ENCODE measurements at places on chromosomes 7 and 10. TPM values are rescaled to one million over a fixed set of nuclear protein-coding genes. Genes with fewer than 3 reads are reported as not detected.

- no peak for DNase-seq
Measured at GRCh38 chr10:119473771-119474170, 68.7 kb downstream of the RGS10 start.

GRCh38 chr7:117148971-117149370, 173.9 kb downstream of the WNT2 start:
- peak; percentile 77 for DNase-seq

GRCh38 chr7:93819699-93820098, 70.9 kb downstream of the TFPI2 start:
- no peak for DNase-seq

DNA sequence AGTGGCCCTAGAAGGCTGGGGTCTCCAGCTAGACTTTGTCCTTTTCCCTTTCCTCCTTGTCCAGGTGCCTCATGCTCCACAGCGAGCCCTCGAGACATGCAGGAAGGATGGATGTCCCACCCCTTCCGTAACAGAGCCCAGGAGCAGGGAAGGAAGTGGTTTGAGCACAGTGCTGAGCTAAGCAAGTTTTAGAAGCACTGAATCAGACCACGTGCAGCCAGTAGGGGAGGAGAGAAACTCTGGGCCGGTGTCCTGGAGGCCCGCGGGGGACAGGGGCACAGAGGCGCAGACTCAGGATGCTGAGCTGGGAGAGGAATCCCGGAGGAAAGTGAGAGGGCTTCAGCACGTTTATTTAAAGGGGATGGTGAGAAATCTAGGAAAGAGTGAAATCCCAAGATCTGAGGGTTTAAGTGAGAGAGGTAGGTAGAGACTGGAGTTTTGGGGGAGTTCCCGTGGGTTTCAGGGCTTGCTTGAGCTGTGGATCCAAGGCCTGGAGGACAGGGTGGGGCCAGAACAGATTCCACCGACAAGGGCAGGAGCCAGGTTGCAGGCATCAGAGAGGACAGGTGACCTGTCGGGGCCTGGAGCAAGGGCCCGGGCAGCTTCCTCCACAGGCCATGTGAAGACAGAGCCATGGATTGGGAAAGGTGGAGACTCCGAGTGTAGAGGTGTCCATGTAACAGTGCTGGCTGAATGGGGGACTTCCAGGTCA, 4.4 kb upstream of the IRF5 start:
- no peak for DNase-seq

GRCh38 chr10:94902570-94902969, 35.9 kb upstream of the CYP2C9 start:
- DNase-seq: no peak

DNA sequence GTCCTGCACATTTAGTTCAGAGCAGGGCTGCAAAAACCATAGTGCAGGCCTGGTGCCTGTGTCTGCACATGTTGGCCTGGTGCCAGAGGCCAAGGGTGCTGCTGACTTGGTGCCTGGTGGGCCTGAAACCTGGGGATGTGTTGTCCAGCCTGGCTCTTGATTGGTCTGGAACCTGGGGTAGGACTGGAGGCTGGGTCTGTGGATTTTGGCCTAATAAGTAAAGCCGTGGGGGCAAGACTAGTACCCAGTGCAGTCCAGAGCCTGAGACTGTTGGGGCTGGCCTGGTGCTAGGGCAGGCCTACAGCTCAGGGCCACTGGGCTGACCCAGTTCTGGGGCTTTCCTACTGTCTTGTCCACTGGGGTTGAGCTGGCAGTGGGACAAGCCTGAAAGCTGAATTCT, 817.9 kb downstream of the DNAJB9 start:
- no peak for DNase-seq

GRCh38 chr7:25408012-25408687, 179.9 kb upstream of the NPVF start:
- peak; percentile 74 for DNase-seq

GRCh38 chr7:22663357-22663718, 63.7 kb upstream of the IL6 start:
- DNase-seq: no peak

DNA sequence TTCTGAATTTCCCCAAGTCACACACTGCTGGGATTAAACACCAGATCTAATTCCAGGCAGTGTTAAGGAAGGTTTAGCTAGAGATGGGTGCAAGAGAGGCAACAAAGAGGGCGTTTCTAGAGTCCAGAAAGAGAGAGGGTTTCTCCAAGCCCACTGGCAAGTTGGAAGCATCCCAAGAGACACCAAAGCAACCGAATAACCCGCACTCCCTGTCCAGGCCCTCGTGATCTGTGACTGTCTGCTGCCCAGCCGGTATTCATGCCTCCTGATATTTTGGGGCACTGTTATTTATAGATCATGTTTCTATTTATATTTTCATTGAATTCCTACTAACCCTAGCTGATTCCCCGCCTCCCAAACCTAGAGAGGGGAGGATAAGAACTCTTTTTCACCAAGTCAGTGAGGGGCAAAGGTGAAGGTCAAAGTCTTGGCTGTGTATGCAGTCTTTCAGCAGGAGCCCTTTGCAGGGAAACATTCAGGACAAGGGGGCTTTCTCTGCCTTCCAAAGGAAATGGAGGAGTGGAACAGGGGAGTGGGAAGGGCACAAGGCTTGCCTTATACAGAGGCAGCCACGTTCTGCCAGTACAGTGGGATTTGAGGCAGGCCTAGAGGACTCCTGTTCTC, 103.6 kb downstream of the SH3PXD2A start:
- no peak for DNase-seq

DNA sequence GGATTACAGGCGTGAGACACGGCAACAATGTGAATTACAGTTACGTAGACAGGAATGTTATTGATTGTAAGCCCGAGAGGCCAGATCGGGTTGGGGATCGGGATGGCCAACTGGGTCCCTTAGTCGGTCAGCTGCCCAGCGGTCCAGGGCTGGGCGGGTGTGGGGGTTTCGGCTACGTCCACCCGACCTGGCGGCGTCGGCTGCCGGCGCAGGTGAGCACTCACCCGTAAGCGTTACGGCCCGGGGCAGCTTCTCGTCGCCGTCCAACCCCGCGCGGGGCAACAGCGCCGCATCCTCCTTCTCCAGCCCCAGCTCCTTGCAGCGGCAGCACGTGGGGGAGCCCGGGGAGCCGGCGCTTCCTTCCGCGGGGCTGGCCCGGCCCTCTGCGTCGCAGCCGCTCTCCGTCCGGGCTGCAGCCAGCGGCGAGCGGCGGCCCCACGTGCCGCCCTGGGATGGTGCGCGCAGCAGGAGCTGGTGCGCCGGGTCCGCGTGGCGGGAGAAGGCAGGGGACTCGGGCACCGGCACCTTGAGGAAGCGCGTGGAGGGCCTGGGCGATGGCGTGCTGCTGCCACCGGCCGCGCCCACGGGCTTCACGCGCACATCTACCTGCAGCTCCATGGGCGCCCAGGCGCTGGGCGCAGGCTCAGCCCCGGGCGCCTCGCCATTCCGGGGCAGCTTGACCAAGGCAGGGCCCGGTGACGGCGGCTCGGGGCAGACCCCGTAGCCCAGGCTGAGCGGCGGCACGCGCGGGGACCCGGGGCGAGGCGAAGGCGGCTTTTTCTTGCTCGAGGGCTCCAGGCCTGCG, 609 bp downstream of the KLRG2 start:
- peak; percentile 73 for DNase-seq

DNA sequence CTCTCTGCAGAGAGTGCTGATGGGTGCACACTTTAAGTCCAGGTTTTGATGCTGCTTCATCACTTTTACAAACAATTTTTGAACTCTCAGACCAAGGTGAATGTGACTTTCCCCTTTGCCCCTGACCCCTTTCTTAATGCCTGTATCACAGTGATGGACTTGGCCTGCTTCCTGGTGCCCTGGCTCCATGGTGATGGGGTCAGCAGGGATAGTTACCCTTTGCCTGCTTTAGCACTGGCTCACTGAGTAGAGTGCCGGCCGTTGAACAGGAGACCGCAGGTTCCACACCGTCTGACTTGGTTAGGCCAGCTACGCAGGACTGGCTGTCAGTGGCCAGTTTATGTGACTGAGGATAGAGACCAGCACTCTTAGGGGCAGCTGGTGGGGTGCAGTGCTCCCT, 40.1 kb downstream of the LRGUK start:
- no peak for DNase-seq

GRCh38 chr7:137001041-137001440, 132.6 kb downstream of the CHRM2 start:
- DNase-seq: no peak

The GARIN1A gene
- not detected for total RNA-seq

The EBLN1 gene
- not detected for total RNA-seq

The LIPJ gene
- total RNA-seq: 0.14 TPM

The TMEM178B gene
- 9.4 TPM for total RNA-seq

The NXPH1 gene
- 5.2 TPM for total RNA-seq

Measured in GM23338 (cell line).